ENCODE measurements at places on chromosomes 13 and 19.

GRCh38 chr13:22143671-22144070 is 472.8 kb downstream of the FGF9 start:
- no peak for DNase-seq

GRCh38 chr19:33758541-33759013 is 38.1 kb upstream of the KCTD15 start:
- DNase-seq: no peak

GRCh38 chr13:38265132-38265497 is 84.5 kb upstream of the UFM1 start:
- DNase-seq: no peak

GRCh38 chr13:99908140-99908803 is 63.3 kb downstream of the ZIC5 start:
- DNase-seq: no peak
